Trophoblast cell (in vitro differentiated cells and primary cell): ENCODE measurements at places on chromosomes 5 and 9.

DNA sequence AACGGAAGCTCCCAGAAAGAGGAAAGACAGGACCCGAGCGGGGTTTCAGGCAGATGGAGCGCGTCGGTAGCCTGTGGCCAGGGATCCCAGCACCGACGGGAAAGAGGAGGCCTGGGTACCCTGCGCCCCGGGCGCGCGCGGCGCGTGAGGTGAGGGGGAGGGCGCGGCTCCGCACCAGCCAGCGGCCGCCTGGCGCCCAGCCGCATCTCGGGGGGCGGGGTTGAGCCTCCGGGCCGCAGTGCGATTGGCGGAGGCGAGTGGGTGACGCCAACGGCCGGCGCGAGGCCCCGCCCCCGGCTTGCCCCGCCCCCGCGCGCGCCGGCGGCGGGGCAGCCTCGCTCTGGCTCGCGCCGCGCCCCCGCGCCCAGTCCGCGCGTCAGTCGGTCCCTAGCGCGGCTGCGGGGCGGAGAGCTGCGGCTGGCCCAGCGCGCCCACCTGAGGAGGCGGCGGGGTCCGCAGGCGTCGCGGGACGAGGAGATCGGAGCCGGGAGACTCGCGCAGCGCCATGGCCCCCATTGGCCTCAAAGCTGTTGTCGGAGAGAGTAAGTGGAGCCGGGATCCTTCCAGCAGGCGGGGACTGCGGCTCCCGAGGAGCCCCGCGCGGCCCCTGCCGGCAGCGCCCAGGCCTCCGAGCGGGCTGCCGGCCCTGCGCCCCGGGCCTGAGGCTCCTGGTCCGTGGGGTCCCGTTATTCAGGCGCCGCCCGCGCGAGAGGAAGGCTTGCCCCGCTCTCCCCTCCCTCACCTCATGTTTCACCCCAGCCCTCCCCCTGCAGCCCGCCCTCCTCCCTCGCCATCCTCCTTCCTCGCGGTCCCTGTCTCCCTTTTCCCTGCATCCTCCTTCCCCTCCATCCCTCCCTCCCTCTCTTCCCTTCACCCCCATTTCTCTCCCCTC is at the start of gene STXBP1:
STXBP1 (plus strand) TSS at position 379 of the 892 bp plus-strand sequence; CDS start at position 506, 127 bp downstream.
- DNase-seq, result peak; percentile 91

GRCh38 chr5:42064821-42065220 is 139.7 kb downstream of the FBXO4 start:
- DNase-seq, result no peak

- DNase-seq, result no peak
These were observed 645.2 kb upstream of the RGMB start for GRCh38 chr5:98128271-98128670.

GRCh38 chr9:73951147-73951546 is 546.0 kb upstream of the RORB start:
- no peak for DNase-seq

DNA sequence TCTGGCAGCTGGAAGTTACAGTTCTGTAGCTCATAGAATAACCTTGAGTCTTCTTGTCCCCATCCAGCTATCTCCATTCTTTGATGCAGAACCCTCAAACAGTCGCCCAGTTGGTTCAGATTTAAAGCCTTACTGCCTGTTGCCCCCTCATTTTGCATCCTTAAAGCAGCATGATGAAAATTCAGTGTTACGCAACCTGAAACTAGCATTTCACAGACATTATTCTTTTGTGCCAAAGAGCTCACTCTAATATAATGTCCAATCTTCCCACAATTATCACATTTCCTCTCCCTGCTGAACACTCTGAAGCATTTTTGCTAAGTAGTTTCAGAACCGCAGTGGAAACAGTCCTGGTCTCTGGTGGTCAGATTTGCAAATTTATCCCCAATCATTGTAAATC is 318.0 kb downstream of the PSAT1 start:
- no peak for DNase-seq

DNA sequence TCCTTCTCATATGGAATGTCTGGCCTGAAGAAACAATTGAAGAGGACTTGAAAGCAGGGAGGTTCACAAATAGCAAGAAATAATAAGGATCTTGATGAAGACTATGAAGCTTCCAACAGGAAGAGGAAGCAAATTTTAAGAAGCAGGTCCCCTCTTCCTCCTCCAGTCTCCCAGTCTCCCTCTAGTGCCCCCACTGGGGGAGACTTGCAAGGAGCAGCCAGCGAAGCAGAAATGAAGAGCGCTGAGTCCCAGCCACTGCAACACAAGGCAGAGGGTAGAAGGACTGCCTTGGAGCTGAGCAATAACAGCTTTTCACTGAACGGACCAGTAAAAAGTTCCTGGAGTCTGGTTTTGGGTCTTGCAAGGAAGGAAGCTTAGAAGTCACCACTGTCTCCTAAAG is 32.6 kb upstream of the ACO1 start:
- DNase-seq, result no peak
